ENCODE measurements at places on chromosomes 11 and 22. TPM values are rescaled to one million over a fixed set of nuclear protein-coding genes. Genes with fewer than 3 reads are reported as not detected.
A peak's percentile ranks its signal among the peaks of the same experiment; 100 is the strongest.

Gene DUSP8
- 4.5 TPM for total RNA-seq

Gene FAM168A
- 28.8 TPM for total RNA-seq

- no peak for DNase-seq
Observed at GRCh38 chr11:133808393-133809140, 36.7 kb downstream of the SPATA19 start.

DNA sequence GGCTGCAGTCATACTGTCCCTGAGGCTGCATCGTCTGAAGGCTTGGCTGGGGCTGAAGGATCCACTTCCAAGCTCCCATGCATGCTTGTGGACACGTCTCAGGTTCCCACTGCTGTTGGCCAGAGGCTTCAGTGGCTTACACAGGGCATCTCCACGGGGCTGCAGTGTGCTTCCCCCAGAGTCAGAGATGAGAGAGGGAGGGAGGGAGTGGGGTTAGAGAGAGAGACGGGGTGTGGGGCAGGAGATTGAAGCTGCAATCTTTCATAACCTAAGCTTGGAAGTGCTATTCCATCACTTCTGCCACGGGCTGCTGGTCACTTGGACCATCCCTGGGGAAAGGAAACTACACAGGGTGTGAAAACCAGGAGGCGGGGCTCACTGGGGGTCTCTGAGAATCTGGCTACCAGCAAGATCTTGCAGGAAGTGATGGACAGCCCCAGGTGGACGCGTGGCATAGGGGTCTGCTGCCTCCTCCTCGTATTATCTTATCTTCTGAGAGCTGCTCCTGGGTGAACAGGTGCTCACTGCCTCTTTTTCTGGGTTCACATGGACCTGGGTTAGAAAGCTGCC is 63.0 kb upstream of the MYEOV start:
- peak; percentile 17 for DNase-seq

DNA sequence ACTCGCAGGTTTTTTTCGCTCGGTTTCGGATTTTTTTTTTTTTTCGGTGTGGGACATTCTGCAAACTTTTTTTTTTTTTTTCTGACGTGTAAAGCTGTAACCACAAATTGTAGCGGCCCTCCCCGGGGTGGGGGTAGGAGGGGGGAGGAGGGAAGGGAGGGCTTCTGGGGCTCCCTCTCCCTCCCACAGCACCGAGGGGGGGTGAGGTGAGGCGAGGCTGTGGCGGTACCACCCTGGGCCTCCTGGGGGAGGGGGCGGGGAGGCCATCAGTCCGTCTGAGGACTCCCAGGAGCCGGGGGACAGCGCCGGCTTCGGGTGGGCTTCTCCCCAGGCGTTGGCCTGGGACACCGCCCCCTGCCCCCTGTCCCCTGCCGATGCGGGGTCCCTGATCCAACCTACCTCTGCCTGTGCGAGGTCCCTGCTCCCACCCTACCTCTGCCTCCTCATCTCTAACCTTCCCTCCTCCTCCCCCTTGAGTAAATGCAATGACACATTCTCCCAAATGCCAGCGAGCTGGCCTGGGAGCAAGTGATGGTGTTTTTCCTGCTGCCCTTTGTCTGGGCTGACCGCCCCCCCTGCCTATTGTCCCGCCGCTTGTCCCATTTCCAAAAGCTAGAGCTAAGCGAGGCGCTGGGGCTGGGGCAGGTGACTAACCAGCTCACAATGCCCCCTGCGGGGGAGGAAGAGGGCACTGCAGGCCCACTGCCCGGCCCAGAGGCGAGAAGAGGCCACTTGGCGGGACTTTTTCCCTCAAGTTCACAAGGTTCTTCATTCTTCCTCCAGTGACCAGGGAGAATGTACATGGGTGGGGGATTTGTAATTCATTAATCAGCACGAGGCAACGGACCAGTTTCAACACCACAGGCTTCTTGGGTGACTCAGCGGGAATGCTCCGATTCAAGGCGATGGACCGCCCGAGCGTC is 511 bp upstream of the CLCF1 start:
- DNase-seq = peak; percentile 79

- peak; percentile 95 for DNase-seq
Observed at GRCh38 chr22:46087816-46088277, 62.5 kb upstream of the PPARA start.

DNA sequence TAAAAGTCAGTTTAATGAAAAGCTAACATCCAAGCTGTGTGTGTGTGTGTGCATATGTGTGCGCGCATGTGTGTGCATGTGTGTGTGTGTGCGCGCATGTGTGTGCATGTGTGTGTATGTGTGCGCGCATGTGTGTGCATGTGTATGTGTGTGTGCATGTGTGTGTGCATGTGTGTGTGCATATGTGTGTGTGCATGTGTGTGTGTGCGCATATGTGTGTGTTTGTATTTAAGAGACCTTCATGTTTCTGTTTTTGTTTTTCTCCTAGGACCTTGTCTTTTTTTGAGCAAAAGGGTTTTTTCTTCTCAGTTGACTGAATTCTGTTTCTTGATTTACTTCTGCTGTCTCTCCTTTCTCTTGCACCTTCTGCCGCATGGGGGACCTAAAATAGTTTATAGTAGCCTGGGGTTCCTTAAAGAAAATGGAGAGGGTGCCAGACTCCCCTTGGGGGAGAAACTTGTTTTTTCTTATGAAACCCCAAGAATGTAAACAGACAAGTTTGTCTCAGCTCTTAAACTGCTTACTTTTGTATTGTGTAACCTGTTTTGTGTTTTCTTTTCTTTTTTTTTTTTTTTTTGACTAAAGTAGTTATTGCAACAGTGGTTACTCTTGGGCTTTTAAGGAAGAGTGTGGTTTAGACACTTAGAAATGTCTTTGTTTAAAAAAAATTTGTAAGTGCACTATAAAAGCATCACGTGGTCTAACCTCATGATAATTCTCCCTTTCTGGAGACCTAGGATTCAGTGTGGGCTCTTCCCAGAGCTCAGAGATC is 53.0 kb downstream of the OSBPL5 start:
- DNase-seq = no peak

DNA sequence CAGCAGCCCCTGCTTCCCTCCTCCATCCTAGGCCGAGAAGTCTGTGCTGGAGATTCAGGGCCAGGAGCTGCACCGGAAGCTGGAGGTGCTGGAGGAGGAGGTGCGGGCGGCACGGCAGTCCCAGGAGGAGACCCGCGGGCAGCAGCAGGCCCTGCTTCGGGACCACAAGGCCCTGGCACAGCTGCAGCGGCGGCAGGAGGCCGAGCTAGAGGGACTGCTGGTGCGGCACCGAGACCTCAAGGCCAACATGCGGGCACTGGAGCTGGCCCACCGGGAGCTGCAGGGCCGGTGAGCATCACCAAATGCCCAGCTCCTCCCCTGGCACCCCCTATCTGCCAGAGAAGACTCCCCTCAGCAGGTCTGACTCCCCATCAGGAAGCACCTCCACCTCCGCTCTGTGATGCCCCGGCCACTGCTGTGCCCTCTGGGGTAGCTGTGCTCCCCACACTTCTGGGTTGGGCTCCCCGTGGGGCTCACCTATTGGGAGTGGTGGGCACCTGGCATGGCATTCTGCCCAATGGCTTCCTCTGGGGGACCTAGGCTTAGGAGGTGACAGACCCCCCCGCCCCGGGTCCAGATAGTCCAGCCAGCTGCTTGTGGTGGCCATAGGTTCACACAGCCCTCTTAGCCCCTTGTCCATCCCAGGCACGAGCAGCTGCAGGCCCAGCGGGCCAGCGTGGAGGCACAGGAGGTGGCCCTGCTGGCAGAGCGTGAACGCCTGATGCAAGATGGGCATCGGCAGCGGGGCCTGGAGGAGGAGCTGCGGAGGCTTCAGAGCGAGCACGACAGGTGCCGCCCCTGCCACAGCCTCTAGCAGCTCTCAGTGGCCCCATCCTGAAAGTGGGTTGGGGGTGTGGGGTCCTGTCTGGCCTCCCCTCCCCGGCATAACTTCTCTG is 6.6 kb upstream of the RPS6KA4 start:
- peak; percentile 68 for DNase-seq

DNA sequence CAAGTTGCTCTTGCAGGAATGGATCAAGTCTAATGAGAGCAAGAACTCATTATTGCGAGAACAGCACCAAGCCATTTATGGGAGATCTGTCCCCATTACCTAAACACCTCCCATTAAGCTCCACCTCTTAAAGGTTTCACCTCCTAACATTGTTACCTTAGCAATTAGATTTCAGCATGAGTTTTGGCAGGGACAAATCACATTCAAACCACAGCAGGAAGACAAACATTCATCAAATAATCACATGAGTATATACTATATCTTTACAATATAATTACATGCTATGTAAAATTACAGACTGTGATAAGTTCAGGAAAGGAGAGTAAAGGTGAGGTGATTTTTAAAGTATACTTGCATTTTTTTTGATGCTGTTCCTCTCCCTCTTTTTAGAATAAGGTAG is 6.6 kb upstream of the TEAD1 start:
- no peak for DNase-seq

Gene SCGB1D2
- total RNA-seq = not detected

All from tongue (tissue), 3 donors.